ENCODE measurements at places on chromosomes 3 and 15. TPM values are rescaled to one million over a fixed set of nuclear protein-coding genes. Genes with fewer than 3 reads are reported as not detected.

CEP152 gene
- total RNA-seq: 7.6 TPM

MED12L gene
- total RNA-seq: 0.61 TPM

MESP1 gene
- 7.2 TPM for total RNA-seq

VGLL3 gene
- 10.3 TPM for total RNA-seq

PHLDB2 gene
- total RNA-seq: 21.1 TPM

NAALADL2 gene
- not detected for total RNA-seq

HGD gene
- total RNA-seq: 17.6 TPM

JMJD7 gene
- total RNA-seq: 3.8 TPM

SCAANT1 gene
- not detected for total RNA-seq

SUCLG2 gene
- 37.8 TPM for total RNA-seq

GP5 gene
- total RNA-seq: not detected

HACD2 gene
- 38.1 TPM for total RNA-seq

GRK7 gene
- total RNA-seq: not detected

HIGD2B gene
- not detected for total RNA-seq

COLQ gene
- total RNA-seq: 0.43 TPM

LARP6 gene
- 81.2 TPM for total RNA-seq

DHX30 gene
- total RNA-seq: 39.9 TPM

ISL2 gene
- total RNA-seq: 5.1 TPM

DISP2 gene
- 1.3 TPM for total RNA-seq

CCDC33 gene
- 6.1 TPM for total RNA-seq

RFX7 gene
- 9.8 TPM for total RNA-seq

SNAP23 gene
- total RNA-seq: 18.0 TPM

AADACL2 gene
- not detected for total RNA-seq

ADGRG7 gene
- total RNA-seq: not detected

CHRM5 gene
- total RNA-seq: 0.01 TPM

DLEC1 gene
- 0.06 TPM for total RNA-seq

SEMA3G gene
- 0.10 TPM for total RNA-seq

CTXN2 gene
- total RNA-seq: 0.04 TPM

Data from A549 treated with CpdA at 1 μM for 4 hours (cell line).